HFFc6 (cell line): ENCODE measurements at places on chromosomes 7 and 10. TPM values are rescaled to one million over a fixed set of nuclear protein-coding genes. Genes with fewer than 3 reads are reported as not detected.

- no peak for DNase-seq
Observed at GRCh38 chr10:24992512-24993133, 23.3 kb downstream of the ENKUR start.

DNA sequence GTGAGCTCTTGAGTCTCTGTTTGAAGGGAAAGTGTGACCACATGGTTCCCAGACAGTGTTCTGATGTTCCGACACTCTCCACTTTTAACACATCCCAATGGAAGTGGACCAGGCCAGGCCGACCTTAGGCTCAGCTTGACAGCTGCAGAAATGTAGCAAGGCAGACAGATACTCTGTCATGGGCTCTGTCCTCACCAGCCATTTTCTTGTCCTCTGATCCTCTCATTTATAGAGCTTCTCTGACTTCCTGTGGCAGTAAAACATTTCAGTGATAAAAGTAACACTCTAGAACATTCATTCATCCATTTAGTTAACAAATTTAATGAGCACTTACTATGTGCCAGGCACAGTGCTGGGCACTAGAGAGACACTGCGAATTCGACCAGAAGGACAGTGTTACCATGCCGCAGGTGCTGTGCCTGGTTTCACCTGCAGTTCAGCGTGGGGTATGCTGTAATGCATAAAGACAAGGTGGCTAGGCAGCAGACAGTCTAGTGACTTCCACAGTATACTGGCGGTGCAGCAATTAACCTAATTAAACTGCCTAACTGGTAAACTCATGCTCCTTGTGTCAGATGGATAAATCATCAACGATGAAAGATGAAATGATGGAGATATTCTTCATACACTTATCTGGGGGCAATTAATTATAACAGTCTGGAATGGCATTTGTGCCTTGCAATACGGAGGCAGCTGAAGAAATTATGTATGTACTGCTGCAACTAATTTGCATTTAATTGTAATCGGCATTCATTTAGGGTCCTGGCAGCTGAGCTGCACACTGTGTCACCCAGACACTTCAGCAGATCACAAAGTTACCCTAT is 188.1 kb downstream of the NRP1 start:
- no peak for DNase-seq

The DOCK1 gene
- 50.6 and 53.4 TPM in 2 replicates for total RNA-seq

DNA sequence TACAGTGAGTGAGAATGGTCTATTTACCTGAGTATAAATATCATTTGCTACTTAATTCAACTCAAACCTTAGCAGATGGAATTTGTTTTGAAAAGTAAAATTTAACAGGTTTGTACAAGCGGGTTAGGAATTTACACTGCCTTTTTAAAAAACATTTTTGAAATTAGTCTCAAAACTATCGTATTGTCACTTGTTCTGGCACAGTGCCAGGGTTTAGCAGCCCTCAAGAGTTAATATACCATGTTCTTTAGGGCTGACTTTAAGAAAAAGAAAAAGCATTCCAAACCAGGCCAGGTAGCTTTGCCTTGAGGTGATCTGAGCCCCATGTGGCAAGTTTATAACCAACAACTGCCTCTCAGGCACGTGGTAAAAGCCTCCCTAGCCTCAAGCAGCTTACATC is 17.8 kb downstream of the CCNJ start:
- no peak for DNase-seq

The MICALL2 gene
- total RNA-seq: 13.0 to 22.0 TPM (median 13.0 TPM) in 3 replicates

DNA sequence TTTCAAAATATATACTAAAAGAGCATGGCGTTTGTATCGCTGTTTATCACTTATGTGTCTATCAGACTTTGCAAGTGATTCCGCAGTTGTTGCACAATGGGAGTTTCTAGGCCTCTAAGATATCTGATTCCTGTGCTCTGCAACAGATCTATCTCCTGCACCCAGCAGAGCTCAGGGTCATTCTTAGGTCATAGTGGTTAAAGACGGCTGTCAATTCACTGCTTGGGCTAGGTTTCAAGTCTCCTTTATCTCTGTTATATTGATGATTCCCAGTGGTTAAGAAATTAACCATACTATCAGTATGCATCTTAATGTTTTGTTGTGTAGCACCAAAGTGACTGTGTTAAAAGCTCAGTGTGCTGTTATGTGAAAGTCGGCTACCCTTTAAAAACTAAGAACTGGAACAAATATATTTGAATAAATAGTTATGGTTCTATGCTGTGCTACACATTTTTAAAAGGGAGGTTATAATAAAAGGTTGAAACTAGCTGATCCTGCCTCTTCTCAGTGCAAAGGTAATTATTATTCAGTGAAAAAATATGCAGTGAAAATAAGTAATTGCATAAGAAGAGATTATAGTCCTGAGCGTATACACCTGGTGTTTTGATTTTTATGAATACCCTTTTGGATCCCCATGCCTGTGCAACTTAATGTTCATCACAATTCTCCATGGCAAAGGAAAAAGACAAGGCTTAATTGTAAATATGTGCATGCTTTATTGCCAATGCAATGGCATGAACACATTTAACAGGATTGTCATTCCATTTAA is 24.0 kb downstream of the HOXA1 start:
- no peak for DNase-seq

DNA sequence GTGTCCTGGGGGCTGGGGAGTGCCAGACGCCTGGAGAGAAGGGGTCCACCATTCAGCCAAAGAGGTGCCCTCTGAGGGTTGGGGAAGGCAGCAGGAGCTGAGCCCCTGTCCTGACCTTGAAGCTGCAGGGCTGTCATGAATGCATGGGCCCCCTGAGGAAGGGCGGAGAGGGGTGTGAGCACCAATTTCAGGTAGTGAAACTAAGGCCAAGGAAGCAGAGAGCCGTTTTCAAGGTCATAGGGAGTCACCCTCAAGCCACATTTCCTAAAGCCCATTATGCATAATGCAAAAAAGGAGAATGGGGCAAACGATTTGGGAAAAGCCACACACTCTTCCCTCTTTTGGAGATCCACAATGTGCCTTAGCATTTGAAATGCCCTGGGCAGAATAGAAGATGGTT is 37.2 kb downstream of the FIGNL1 start:
- DNase-seq: no peak

DNA sequence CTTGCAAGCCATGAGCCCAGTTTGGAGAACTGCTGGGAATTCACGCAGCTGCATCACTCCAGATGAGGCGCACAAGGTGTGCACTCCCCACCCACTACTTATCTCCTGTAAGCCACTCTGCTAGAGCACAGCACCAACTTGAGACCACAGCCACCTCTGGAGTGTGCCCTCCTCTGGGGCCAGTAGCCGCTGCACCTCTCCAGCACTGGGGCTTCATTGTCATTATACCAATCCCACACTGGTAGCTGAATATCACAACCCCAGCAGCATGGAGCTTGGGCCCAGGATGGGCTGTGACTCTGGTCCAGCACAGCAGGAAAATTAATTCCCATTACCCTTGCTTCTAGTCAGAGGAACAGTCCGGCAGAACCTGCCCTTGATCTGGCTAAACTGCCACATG is 125.6 kb downstream of the LSM5 start:
- no peak for DNase-seq

The BAIAP2L1 gene
- 13.6 to 16.4 TPM (median 16.0 TPM) in 3 replicates for total RNA-seq

The PLCE1 gene
- total RNA-seq: 0.46 to 0.62 TPM (median 0.60 TPM) in 3 replicates

DNA sequence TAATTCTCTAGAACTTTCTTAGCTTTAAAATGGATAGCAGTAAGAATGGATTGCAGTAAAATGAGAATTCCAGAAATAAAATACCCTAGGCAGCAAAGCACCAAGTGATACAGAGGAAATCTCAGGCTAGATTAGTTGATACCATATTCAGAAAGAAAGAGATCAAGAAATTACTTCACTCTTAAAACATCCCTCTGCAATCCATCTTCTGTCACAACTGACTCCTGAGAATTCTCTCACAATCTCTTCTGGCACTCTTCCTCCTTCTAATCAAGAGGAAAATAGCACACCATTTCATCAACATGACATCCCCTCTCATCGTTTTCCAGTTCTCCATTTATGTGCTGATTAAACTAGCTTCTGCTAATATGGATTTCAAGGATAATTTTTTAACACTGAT is 42.2 kb upstream of the LAMB1 start:
- no peak for DNase-seq

DNA sequence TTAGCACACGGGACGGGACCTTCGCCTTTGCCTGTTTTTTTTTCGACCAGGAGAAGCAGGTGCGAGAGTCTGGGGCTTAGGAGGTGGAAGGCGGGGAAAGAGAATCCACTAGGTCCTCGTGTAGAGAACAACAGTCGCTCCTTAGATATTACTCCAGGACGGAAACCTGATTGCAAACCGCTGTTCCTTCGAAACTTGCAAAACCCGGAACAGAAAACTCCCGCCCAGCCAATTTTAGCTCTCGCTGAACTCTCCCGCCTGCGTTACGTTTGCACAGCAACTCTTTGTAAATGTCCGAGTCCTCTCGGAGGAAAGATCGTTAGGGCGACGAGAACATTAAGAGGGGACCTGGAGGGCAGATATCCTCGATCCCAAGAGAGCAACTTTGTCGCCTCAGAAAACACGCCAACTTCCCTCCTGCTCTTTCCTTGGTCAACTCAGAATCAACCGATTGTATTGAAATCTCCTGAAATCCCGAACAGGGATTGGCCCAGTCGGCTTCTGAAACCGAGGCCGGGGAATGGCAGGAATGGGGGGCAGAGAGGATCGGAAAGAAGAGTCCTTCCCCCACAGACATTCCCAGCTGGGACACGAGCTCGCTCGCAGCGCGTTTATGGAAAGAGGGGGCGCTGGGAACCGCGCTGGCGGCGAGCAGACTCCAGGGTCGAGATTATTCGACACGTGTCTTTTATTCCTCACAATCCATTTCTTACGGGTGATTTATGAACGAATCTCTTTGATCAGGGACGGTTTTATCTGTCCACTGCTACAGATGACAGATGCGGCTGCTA is 9.9 kb downstream of the TWIST1 start:
- peak; percentile 62 for DNase-seq

- no peak for DNase-seq
Observed at GRCh38 chr7:149735779-149736477, 37.5 kb downstream of the ZNF467 start.

GRCh38 chr10:109996766-109997171 is 11.0 kb upstream of the ADD3 start:
- no peak for DNase-seq

The WDR86 gene
- not detected in 3 replicates for total RNA-seq

The CLCN1 gene
- total RNA-seq: not detected in 2 replicates

The CALHM1 gene
- total RNA-seq: not detected in 3 replicates

GRCh38 chr7:93016681-93017381 is 100.9 kb downstream of the SAMD9 start:
- no peak for DNase-seq

DNA sequence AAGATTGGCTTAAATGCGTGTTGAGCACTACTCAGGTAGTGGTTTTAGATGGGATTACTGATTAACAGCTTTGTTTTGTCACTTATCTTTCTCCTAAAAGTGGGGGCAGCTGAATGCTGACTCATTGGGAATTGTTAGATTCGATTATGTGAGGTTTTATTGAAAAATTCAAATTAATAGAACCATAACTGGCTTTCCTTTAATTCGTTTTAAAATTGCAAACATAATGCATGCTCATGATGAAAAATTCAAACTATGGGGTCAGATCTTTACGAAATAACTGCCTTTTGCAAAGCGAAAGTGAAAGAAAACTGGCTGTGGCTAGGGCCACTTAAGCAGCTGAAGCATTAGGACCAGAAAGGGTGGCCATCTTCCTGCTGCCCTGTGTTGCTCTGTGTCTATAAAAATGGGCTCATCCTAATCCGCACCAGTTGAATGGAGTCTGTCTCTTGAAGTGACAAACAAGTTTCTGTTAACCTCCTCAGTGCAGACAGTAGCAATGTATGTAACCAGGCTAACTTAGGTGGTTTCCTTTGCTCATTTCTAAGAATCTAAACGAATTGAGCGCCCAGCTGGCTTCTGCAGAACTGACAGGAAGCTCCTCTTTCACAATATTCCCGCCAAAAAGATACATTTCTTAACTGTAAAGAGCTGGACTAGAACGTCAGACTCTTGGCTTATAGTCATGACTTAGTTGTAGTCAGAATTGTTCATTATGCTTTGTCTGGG is 27.8 kb downstream of the DENND10 start:
- no peak for DNase-seq

The DRGX gene
- 0.12 to 0.41 TPM in 2 of 3 replicates, not detected in the other for total RNA-seq

The FXYD4 gene
- total RNA-seq: not detected in 3 replicates

GRCh38 chr10:1316809-1317143 is 260.6 kb downstream of the WDR37 start:
- no peak for DNase-seq

- DNase-seq: no peak
Observed at GRCh38 chr7:158730383-158731346, 26.1 kb upstream of the NCAPG2 start.

DNA sequence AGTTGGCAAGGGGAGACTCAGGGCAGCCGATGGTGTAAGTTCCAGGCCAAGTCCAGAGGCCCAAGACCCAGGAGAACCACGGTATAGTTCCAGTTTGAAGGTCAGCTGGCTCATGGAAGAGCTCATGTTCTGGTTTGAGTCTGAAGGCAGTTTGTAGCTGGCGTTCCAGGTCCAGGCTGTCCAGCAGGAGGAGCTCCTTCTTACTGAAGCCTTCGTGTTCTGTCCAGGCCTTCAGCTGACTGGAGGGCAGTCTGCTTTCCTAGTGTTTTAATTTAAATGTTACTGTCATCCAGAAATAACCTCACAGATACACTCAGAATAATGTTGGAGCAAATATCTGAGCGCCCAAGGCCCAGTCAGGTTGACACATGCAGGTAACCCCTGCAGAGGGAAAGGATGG is 4.2 kb downstream of the SUN1 start:
- peak; percentile 45 for DNase-seq

DNA sequence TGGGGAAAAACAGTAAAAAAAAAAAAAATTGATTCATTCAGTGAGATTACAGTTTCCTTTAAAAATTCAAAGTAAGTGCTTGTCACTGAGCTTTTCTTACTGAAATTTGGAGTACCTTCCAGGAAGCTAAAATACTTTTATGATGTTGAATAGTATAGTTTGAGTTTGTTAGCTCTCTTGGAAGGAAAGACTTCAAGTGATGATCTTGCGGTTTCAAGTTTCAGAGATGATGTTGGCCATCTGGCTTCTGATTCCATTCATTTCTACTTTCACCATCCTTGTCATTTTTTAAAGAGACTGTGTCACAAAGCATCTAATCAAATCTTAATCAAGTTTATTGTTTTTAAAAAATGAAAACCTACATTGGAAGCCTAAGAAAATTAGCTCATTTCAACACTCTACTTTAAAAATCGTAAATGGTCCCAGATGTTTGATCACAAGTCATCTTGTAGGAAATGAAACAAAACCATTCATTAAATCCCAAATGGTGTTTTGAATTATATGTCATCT is 4.9 kb upstream of the HERPUD2 start:
- no peak for DNase-seq

DNA sequence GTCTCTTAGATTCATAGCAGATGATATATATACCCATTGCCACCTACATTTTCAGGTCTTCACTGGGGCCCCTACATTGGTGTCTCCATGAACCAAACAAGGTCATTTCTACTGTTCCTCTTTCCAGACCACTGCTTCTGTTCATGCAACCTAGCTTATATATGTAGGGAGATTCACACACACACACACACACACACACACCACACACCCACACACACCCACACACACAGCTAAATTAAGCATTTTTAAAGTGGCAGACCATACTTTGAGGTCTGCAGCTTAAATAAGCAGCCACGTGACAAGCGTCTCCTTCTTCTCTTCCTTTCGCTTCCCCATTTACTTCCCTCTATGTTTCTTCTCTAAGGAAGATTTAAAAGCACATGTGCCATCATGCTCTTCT is 70.0 kb upstream of the CC2D2B start:
- no peak for DNase-seq

The LHFPL3 gene
- total RNA-seq: not detected in 3 replicates
